Activated CD4-positive, alpha-beta T cell treated with anti-CD3 and anti-CD28 coated beads, Interleukin-2, amount 50 U/mL, for 48 hours (primary cell): ENCODE measurements at places on chromosomes 1 and 21.

- DNase-seq, result no peak
These were observed 38.9 kb upstream of the ERO1B start for GRCh38 chr1:236320671-236321070.

- DNase-seq, result no peak
These were observed 358.4 kb downstream of the NTNG1 start for GRCh38 chr1:107499139-107499744.

- no peak for DNase-seq
These were observed 5.0 kb downstream of the TFF1 start for GRCh38 chr21:42361286-42361685.

GRCh38 chr1:244085891-244086290, 34.8 kb downstream of the ZBTB18 start:
- no peak for DNase-seq

DNA sequence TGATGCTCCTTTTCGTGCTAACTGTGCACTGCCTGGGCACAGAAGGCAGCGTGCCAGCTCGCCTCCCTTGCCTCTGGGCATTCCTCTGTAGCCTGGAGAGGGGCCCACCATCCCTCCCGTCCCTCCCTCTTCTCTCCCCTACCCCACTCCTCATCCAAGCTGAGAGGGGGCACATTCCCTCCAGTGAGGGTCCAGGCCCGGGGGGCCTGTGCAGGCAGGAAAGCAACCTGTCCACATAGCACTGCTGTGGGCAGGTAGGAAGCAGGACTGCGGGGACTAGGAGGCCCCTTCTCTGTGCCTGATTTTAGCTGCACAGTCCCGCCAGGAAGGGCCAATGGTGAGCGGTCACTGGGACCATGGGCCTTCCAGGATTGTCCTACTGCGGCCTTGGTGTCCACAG, 10.3 kb upstream of the PKNOX1 start:
- DNase-seq, result no peak

- no peak for DNase-seq
These were observed 32.1 kb downstream of the HOOK1 start for GRCh38 chr1:59846895-59847282.

DNA sequence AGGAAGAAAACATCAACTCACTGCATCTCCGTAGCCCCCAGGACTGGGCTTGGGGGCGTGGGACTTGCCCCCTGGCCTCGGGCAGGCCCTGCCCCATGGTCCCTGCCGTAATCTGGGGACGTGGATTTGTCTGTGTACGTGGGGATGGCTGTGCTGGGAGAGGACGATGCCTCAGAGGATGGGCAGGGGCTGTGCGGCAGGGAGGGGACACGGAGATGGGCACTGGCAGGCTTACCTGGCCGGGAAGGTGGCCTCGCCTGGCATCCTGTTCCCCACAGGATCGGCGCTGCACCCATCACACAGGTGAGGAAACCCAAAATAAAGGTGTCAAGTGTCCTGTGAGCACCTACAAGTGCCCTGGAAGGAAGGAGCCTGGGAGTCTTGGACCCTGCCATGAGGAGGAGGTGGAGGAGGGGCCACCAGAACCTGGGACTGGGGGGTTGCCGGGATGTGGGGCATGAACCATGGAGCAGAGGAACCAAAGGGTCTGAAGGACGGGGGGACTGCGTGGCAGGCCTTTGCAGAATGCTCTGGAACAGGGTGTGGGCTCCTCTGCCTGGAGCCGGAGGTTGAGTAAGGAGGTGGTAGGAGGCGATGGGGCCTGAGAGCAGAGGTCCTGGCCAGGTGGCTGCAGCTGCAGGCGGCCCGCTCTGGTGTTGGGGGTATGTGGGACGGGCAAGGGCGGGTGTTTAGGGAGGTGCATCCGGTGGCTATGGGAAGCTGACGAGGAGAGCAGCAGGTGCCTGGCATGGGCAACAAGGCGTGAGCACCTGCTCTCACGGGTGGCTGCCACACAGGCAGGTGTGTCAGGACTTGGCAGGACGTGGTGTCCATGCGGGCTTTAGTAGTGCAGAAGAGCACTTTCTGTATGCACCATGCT, 27.8 kb upstream of the LRRC3 start:
- DNase-seq, result no peak

DNA sequence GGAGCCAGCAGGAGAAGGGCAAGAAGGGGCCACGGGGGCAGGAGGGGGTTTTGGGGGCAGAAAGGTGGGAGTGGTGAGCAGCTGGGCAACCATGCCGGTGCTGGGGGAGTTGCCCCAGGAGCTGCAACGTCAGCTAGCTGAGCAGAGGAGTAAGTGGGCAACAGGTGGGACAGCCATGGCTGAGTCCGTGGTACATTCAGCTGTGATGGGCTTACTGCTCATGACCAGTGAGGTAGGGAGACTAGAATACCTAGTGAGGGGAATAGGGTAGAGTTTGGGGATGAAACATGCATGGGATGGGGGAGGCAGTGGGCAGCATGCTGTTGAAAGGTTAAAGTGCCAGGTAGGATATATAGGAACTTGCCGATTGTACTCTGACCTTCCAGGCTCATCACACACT, 2.4 kb downstream of the USP21 start:
- no peak for DNase-seq

GRCh38 chr1:32128964-32129363, 21.1 kb downstream of the KPNA6 start:
- no peak for DNase-seq

- peak; percentile 39 for DNase-seq
These were observed 546 bp downstream of the ELOVL1 start for GRCh38 chr1:43367026-43367903.

DNA sequence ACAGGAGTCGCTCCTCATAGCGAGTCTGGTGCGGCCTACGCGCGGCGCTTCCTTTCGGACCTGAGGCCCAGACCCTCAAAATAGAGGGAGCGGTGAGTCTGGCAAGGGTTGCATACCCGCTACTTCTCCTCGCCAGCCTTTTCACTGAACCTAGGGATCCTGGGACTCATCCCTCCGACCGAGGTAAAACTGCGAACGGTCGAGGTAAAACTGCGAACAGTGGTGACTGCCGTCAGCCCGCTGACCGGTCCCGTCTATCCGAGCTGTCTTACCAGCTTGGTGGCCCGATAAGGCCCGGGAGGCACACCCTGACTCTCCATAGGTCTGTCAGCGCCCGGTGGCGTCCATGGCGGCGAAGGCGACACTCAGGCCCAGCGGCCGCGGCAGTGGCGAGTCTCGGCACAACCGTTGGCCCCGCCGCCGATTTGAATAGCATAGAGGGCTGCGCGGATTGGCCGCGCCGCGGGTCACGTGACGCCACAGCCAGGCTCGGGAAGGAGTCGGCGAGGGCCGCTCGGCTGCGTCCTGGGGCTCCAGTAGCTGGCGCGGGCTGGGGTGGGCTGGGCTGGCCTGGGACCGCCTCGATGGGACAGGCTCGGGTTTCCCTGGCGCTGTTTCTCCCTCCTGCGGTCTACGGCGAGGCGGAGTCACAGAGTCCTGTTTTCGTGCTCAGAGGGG, at the start of gene DEPDC1:
DEPDC1 (minus strand) TSS at position 403 of the 678 bp plus-strand sequence; CDS start at position 320, 83 bp downstream.
- DNase-seq, result peak; percentile 81

DNA sequence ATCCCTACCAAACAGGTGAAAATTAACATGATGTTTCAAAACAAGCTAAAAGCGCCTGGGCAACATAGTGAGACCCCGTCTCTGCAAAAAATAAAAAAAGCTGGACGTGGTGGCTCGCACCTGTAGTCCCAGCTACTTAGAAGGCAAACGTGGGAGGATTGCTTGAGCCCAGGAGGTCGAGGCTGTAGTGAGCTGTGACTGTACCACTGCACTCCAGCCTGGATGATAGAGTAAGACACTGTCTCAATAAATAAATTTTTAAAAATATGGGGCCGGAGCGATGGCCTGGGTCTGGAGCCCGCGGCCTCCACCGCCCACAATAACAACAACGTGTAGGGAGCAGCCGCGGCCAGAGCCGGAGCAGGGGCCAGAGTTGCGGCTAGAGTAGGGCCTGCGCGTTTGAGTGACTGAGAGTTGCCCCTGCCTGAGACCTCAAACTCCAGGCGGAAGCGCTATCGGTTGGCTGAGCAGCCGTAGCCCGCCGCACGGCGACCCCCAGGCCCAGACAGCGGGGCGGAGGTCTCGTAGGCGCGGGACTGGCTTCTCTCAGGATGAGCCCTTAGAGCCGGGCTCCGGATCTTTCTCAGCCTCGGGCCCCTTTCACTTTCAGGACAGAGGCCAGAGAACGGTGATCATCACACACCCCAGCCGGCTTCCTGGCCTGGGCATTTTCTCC, 41.4 kb downstream of the ZMYM1 start:
- DNase-seq, result no peak
